ENCODE measurements at places on chromosomes 7 and 10.

DNA sequence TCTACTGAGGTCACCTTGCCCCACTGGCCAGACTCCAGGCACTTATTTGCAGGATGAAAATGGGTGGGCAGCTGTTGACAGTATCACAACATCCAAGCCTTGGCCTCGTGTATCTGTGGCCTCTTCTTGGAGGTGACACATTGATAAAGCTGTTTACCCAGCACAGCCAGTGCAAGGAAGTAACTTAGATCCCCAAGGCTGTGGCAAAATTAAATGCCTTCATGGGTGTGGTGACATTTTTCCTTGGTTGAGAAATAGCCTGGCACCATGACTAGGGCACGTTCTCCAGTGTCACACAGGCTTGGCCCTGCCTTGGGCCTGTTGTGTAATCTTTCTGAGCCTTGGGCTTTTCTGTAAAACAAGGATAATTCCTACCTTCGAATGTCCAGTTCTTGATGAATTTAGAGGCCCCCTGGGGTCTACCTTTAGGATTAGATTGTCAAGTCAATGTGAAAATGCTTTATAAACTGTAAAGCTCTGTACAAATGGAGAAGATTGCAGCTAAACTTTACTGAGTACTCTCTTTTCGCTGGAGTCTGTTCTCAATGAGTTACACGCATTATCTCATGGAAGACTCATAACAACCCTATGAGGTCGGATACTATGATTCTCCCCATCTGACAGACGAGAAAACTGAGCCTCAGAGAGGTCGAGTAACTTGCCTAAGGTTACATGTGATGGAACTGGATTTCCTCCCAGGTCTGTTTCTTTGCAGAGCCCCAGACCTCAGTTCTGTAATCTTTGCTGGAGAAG is 46.7 kb upstream of the LOXL4 start:
- DNase-seq = no peak

DNA sequence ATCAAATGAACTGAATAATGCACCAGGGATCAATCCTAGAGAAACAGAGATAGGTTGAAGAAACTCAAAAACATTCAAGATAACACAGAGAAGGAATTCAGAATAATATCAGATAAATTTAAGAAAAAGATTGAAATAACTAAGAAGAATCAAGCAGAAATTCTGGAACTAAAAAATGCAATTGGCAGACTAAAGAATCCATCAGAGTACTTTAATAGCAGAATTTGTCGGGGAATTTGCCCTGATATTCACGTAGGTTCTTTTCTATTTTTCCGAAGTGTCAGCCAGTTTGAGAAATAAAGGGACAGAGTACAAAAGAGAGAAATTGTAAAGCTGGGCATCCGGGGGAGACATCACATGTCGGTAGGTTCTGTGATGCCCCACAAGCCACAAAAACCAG is 9.4 kb upstream of the IMMP2L start:
- no peak for DNase-seq

DNA sequence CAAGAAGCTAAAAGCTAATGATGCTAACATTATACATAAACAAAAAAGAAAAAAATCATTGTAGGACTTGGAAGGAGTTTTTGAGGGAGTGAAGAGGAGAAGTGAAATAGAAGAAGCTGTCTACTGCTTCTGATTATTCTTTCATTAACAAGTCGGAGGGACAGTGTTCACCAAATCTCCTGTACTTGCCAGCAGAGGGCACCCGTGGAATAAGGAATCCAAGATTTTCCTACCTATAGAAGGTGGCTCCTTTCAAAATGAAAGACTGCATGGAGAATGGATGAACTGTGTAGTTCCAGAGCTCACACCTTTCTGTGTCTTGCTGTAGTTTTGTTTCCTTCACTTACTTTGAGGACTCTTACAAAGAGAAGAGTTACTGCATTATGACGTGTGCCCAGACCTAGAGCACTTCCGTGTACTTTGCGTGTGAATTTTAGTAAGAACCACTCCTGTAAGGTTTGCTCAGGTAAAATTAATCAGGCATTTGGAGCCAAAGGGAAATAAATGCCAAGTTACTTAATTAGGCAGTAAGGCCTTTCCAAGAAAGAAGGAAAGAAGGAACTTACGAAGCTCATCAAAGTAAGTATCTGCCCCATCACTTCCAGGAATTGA is 145.1 kb downstream of the SEMA3D start:
- DNase-seq = no peak

GRCh38 chr7:108589874-108590273 is 20.2 kb downstream of the DNAJB9 start:
- DNase-seq = no peak

DNA sequence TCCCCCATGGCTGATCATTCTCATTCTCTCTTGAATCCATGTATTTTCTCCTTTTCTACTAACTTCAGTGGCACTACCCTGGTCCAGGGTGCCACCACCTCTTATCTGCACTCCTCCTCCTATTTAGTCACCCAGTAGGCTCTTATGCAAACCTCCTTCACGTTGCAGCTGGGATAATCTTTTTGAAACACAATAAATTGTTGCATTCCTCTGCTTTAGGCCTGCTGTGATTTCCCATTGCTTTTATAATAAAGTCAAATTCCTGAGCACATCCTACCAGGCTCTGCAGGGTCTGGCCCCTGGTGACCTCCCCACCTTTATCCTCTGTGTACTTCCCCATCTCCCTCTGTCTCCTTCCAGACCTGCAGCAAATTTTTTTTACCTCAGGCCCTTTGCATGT is 112.7 kb upstream of the KIAA1217 start:
- DNase-seq = no peak

DNA sequence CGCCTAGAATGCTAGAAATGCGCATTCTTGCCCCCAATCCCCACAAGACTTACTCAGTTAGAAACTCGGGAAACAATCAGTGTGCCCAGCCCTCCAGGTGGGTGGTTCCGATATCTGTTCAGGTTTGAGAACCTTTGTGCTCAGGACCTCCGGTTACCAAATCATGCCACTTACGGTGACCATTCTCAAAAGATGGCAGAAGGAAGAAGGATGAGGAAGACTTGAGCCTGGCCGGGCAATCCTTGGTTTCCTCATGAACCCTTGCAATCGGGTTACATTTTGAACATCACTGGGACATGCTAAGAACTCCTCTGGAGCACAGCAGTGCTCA is 52.1 kb downstream of the RBM17 start:
- no peak for DNase-seq

DNA sequence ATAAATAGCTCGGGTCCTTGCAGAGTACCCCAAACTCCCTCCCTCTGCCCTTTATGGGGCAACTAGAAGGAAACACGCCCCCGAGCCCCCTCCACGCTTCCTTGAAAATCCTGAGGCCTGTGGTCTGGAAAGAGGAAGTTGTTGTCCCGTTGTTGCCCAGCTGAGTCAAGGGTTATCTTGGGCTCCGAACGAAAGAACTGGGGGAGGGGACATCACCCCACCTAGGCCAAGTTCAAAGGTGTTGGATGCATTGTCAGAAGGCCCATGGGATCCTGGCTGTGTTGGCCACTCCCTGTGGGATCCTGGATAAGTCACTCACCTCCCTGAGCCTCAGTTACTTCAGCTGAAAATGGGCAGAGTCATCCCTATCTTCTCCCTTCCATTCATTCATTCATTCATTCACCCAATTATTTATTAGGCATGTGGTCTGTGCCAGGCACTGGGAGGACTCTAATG is at the start of gene CCL24:
CCL24 (minus strand) TSS at position 26 of the 456 bp plus-strand sequence. CDS start 91 bp downstream, outside the sequence.
- DNase-seq = no peak

GRCh38 chr7:26492816-26493215 is 201.2 kb downstream of the SNX10 start:
- DNase-seq = no peak

DNA sequence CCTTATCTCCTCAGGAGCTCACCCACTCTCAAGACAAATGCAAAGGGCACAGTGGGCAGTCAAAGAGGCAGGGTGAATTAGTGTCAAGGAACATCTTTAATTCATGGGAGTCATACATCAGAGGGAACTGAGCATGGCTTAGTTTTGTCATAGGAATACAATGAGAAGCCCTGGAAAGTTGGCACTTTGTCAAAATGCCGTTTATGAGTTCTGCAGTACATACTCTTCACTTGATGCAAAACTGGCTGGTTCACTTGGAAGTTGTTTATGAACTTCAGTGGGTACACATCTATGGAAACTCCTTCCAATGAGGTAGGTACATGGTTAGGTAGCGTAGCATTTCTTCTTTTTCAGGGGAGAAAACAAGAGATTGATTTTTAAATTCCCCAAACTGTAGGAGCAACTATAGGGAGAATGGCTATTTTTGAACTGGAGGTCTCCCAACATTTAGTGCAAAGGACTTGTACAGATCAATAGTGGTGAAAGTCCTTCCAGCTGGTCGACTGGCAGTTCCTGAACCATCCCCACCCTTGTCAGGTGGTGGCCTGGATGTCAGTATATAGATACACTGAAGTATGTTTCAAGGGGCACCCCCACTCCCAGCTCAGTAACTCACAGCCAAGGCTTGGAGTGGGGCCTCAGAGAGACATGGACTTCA is 580.5 kb downstream of the REEP3 start:
- DNase-seq = no peak

- DNase-seq = no peak
Measured at GRCh38 chr7:35546691-35547429, 148.1 kb downstream of the HERPUD2 start.

DNA sequence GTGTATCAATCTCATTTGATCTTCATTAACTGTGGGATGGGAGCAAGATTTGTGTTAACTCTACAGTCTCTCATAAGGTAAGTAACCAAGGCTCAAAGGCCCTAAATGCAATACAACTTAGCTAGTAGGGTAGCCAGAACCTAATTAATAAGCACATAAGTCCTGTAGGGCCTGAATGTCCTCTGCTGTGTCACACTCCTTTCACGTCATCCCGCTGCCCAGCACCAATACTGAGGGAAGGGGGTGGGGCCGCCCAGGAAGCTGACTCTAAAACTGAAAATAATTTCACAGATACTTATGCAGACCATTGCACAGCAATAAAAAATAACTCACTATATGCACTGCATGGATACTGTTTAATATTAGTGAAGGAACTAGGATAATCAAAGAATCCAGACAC is 13.7 kb downstream of the CCDC6 start:
- no peak for DNase-seq

GRCh38 chr7:85595750-85596178 is 408.9 kb upstream of the SEMA3D start:
- DNase-seq = no peak

DNA sequence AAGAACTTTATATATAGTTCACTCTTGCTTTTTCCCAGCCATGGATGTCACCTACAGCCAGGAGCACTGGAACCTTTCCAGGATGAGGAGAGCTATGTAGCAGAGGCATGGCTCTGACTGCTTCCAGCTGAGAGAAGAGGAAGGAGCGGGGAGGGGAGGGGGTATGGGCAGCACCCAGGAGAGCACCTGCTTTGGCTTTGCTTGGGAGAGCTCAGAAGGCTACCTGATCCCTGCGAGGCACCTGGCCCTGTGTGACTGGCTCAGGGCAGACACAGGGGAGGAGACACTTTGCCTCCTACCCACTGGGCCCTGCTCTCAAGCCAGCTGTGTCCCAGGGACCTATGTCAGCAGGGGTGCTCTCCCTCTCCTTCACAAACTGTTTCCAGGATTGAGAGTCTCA is 67.1 kb downstream of the HK1 start:
- no peak for DNase-seq

DNA sequence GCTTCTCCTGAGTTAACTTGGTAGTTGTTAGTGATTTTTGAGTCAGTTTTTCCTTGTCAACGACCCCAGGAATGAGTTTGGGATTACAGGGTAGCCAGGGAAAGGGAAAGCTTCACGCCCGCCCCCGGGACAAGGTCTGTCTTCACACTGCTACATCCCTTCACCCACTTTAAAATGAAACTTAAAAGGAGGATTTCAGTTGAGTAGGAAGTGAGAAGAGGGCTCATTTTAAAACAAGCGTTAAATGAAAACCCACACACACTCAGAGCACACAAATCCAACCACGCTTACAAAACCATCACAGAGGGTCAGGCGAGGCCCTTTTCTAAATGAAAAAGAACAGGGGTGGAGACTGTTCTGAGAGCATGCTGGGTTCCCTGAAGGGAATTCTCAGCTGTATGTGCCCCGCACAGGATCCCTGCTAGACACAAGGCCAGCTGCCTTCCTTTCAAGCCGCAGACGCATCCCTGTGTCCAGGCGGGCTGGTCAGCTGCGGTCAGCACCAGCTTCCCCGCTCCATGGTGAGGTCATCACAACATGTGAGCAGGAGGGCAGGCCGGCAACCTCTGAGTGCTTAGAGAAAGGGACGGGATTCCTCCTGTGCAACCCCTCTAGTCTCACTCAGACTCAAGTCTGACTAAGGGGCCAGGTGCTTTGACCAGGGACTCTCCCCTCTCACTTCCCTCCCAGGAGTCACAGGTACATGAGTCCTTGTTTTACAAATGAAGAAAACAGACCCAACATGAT is 111.8 kb downstream of the EGFR start:
- DNase-seq = no peak

GRCh38 chr7:51270965-51271364 is 45.6 kb downstream of the COBL start:
- no peak for DNase-seq

GRCh38 chr10:127405221-127405620 is 143.9 kb upstream of the NPS start:
- DNase-seq = no peak

GRCh38 chr7:14760730-14761478 is 141.6 kb downstream of the DGKB start:
- DNase-seq = no peak

DNA sequence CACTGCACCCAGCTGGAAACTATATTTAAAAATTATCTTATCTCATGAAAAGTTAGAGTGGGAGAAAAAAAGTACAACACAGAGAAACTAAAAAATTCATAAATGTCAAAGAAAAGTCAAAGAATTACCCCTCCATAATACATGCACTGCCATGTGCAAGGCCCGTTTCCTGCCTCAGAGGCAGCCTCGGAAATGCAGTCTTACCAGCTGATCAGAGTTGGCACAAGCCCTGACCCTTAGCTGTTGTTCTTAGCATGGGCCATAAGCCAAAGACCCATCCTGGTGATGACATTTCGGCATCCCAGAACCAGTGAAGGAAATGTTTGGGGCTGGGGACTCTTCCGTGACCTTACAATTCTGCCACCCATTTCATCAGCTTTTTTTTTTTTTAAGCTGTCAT is 21.6 kb downstream of the RBM48 start:
- DNase-seq = no peak

- DNase-seq = no peak
Measured at GRCh38 chr7:2855386-2855785, 11.3 kb upstream of the GNA12 start.

DNA sequence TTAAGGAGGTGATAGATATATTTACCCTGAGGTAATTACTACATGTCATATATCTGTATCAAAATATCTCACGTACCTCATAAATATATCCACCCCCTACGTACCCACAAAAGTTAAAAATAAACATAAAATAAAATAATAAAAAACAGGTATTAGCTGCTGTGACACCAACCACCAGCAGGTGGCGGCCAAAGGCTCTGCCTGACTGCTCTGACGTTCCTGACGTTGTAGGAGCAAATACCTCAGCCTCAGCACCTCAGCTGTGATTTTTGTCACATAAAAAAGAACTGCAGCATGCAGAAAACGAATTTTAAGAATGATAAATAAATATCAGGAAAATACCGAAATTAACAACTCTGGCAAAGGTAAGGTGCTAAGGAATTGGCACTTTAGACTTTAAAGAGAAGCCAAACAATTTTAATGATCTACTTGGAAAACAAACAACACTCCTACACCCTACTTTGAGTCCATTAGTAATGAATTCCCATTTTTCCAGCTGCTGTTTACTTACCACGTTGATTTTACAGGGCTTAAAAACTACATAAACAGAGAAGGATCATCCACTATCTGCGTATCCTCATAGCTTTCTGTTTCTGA is 125.4 kb upstream of the TARP start:
- peak; percentile 22 for DNase-seq

- no peak for DNase-seq
Measured at GRCh38 chr10:17145239-17145638, 15.6 kb upstream of the CUBN start.

Measured in activated B cell treated with CpG ODN at 0.5 μM for 24 hours (primary cell).